Fibroblast of villous mesenchyme (primary cell): ENCODE measurements at places on chromosomes 4 and X.
A peak's percentile ranks its signal among the peaks of the same experiment; 100 is the strongest.

DNA sequence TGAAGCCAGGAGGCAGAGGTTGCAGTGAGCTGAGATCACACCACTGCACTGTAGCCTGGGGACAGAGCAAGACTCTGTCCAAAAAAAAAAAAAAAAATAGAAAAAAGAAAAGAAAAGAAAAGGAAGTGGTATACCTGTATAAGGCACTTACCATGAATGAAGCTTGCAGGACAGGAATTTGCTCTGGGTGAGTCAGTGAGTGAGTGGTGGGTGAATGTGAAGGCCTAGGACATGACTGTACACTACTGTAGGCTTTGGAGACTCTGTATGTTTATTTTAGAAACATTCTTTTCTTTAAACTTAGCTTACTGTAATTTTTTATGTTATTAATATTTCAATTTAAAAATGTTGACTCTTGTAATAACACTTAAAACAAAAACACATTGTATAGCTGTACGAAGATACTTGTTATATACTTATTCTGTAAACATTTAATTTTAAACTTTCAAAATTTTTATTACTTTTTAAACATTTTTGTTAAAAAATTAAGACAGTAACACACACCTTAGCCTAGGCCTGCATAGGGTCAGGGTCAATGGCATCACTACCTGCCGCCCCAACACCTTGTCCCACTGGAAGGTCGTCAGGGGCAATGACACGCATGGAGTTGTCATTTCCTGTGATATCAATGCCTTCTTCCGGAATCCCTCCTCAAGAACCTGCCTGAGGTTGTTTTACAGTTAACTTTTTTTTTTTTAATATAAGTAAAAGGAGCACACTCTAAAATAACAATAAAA, 78.7 kb downstream of the CLNK start:
- peak; percentile 30 for DNase-seq

DNA sequence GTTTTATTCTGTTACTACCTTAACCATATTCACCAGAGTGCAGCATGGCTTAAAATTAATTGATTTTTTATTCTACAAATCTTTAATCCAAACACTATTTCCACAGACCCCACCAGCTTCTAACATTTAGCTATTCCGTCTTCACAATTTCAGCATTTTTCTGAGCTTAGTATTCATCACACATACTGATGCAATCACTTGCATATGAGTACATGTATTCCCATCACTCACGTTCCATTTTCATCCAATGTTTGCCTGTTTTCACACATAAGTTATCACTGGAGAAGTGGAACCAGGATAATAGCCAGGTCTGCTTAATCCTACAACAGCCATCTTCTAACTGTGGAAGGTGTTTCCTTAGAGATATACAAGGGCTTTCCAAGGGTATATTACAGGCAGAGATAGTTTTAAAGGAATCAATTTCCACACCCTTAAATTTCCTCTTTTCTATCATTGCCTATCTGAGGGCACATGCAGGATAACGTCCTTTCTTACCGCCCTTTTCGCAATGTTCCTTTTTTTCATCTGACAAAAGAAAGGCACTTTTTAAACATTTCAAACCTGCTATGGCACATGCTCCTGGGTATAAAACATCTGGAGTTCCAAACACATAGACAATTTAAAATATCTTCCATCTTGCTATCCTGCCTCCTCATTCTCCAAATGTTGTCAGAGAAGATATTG, 115.8 kb downstream of the CORIN start:
- DNase-seq: no peak

GRCh38 chr4:37946503-37947179, 13.6 kb upstream of the PTTG2 start:
- DNase-seq: no peak

GRCh38 chrX:21373001-21373400, 1.2 kb upstream of the CNKSR2 start:
- no peak for DNase-seq

DNA sequence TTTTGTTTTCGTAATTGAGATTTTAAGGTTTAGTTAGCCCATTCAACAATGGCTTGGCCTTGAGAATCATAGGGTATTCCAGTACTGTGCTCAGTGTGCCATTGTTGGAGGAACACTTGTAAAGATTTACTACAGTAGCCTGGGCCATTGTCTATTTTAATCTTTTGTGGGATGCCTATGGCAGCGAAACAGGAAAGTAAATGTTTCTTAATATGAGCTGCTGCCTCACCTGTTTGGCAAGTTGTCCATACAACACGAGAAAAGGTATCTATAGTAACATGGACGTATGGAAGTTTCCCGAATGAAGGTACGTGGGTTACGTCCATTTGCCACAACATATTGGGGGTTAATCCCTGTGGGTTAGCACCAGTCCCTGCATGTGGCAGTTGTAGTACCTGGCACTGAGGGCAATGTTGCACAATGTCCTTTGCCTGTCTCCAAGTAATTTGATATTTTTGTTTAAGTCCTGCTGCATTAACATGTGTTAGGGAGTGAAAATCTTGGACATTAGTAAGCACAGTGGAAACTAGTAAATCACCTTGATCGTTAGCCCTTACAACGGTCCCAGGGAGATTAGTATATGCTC, 38.6 kb upstream of the AADAT start:
- DNase-seq: no peak

- DNase-seq: peak; percentile 11
Observed at GRCh38 chr4:44927399-44928380, 201.3 kb upstream of the GNPDA2 start.

- DNase-seq: no peak
Observed at GRCh38 chrX:47297874-47298273, 65.1 kb downstream of the USP11 start.

GRCh38 chrX:38636949-38637819, 75.8 kb downstream of the TSPAN7 start:
- DNase-seq: no peak

DNA sequence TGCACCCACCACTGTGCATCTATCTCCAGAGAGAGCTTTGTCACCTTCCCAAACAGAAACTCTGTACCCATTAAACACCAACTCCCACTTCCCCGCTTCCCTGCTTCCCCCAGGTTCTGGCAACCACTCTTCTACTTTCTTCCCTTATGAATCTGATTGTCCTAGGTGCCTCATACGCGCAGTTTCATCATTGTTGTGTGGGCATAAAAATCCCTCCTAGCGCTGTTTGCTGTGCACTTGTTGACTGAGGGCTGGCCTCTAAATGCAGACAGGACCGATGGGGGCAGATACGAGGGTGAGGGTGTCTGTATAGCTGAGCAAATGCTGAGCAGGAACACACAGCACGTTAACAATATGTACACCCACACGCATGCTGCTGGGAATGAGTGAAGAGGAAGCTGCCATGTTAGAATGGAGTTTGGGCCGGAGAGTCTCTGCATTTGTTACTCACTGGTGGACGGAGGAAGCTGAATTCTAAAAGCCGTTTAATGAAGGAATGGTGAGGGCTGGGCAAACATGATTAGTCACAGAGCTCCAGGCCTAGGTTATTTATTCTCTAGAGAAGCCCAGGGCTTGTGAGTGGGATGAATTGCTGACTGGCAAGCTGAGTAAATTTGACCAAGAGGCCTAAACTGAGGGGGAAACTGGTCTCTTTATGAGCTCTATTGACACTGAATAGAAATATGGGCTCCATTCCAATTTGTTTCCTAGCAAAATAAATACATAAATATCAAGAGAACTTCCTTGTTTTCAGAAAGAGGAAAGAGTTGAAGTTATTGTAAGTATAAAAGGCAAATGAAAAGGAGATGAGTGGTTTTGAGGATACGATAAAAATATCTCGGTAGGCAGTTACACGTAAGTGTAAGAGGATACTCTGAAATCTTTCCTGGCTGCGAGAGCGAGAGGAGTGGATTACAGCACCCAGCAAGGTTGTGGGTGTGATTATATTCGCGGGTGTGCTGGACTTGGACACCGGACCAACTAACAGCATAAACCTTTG, 95.9 kb upstream of the RPS6KA3 start:
- peak; percentile 39 for DNase-seq

DNA sequence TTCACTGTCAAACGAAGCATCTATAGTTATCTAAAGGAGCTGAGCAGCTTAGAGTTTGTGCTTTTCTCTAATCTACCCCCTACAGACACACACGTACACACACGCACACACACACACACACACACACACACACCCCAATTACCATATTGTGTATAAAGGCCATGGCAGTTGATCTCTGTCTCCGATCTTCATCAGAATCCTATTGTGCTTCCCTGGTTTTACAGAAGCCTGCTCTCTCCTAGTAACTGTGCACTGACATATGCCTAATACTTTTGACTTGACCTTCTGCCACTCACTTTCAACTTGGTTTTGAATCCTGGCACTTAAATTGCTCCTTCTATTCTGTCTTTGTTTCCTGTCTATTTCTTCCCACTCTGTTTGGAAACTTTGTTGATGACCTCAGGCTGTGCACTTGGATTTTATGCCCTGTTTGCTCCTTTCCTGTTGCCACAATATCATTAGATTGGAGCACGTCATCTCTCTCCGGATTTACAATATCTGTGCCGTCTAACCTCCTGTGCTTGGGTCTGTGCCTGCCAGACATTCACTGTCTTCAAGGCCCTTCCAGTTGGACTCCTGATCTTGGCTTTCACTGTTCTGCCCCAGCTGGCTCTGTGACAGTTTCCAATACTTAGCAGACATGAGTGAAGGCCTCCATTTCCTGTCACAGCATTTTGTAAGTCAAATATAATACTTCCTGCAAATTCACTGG, 928.1 kb downstream of the FAT4 start:
- DNase-seq: no peak

GRCh38 chrX:45777366-45777765, 576.7 kb upstream of the DIPK2B start:
- DNase-seq: no peak

GRCh38 chr4:66034262-66034661, 364.0 kb upstream of the EPHA5 start:
- DNase-seq: no peak

- peak; percentile 42 for DNase-seq
Observed at GRCh38 chrX:96692454-96692853, 7.8 kb downstream of the DIAPH2 start.

- DNase-seq: no peak
Observed at GRCh38 chr4:30770812-30771211, 50.6 kb downstream of the PCDH7 start.

- DNase-seq: no peak
Observed at GRCh38 chr4:130110189-130110588, 1014.2 kb downstream of the C4orf33 start.

GRCh38 chrX:153491351-153491914, 3.3 kb upstream of the BGN start:
- DNase-seq: no peak

DNA sequence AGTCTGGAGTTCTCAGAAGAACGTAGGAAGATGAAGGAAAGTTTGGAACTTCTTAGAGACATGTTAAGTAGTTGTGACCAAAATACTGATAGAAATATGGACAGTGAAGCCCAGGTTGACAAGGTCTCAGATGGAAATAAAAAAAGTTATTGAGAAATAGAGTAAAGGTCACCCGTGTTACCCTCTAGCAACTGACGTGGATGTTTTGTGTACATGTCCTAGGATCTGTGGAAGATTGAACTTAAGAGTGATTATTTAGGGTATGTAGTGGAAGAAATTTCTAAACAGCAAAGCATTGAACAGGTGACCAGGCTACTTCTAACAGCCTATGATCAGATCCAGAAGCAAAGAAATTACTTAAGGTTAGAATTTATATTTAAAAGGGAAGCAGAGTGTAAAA, 1020.4 kb downstream of the FSTL5 start:
- DNase-seq: no peak

DNA sequence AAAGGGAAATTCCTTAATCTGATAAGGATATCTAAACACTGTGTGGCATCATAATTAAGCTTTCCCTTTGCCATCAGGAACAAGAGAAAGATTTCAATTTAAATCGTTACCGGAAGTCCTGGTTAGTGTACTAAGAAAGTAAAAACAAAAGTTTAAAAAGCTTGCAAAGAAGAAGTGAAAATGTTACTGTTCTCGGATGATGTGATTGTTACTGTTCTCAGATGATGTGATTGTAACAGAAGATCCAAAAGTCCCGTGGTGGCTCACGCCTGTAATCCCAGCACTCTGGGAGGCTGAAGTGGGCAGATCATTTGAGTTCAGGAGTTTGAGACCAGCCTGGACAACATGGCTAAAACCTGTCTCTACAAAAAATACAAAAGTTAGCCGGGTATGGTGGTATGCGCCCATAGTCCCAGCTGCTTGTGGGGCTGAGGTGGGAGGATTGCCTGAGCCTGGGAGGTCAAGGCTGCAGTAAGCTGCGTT, 62.5 kb downstream of the RGS12 start:
- no peak for DNase-seq

GRCh38 chrX:132412208-132412607, 76.6 kb downstream of the MBNL3 start:
- DNase-seq: no peak
